ENCODE measurements at places on chromosomes 2 and 18.

GRCh38 chr2:148021059-148021861 is at the start of gene MBD5:
Gene MBD5 (plus strand): TSS chr2:148021091.
- DNase-seq: no peak

DNA sequence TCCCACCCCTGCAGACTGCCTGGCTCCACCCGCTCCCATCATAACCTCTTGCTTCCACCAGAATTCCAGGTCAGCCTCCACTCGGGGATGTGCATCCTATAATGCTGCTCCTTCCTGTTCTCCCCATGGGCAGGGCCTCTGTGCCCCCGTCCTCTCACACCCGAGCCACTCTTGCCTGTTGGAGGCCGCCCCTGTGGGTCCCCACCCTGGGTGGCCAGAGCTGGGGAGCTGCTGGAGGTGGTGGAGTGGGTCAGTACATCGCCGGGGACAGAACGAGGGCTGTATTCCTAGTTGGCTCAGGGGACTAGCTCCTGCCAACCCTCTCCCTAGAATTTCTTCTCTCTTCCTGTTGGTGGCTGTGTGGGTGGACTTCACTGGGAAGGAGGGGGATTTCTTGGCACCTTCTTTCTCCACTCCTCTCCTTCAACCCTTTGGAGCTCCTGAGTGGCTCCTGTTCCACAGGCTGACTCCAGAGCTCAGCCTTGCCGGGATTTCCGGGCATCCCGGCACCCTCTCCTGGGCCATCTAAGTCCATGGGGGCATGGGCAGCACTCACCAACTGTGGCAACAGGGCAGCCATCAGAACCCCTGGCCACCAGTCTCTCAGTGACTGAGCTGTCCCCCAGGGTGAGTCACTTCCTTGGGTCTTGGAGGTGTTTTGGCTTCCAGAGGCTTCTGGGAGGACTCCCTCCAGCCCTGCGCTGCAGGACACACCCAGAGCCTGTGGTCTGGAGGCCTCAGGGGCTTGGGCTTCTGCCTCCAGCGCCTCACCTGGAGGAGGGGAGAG is 88.2 kb upstream of the MCFD2 start:
- DNase-seq: no peak

- no peak for DNase-seq
Observed at GRCh38 chr2:111100765-111101162, 19.9 kb upstream of the BCL2L11 start.

GRCh38 chr2:11810237-11810977 is 64.0 kb downstream of the LPIN1 start:
- DNase-seq: no peak

DNA sequence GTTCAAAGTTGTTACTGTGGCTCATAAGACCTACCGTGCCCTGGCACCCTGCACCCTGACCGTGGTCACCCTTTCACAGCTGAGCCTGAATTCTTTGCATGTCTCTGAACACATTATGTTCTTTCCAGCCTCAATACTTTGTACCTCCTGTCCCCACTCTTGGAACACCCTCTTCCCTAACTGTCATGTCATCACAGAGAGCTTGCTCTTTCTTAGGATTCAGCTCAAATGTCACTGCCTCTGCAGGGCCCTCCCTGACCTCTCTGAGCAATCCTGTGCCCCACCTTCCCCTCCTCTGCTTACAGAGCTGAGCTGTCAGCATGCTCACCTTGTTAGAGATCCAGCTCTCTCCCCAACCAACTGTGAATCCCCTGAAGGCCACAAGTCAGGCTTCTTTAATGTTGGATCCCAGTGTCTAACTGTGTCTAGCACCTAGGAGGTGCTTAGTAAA is 15.0 kb downstream of the PRKAG3 start:
- no peak for DNase-seq

DNA sequence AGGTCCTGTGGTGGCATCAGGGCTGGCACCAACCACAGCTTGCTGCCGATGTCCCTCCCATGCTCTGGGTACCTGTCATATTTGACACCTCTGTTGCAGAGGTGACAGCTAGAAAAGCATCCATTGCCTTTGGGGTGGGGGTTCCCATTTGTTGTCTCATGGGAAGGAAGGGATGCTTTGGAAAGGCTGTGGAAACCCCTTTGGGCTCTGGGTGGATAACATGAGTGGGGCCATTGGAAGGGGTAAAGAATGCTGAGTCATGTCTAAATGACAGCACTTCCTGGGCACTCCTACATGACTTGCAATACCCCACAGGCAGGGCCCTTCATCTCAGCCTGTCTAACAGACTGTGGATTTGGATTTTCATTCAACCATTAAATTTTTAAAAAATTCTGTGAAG is 27.8 kb downstream of the CTIF start:
- no peak for DNase-seq

GRCh38 chr2:239587841-239588240 is 187.0 kb upstream of the HDAC4 start:
- no peak for DNase-seq

DNA sequence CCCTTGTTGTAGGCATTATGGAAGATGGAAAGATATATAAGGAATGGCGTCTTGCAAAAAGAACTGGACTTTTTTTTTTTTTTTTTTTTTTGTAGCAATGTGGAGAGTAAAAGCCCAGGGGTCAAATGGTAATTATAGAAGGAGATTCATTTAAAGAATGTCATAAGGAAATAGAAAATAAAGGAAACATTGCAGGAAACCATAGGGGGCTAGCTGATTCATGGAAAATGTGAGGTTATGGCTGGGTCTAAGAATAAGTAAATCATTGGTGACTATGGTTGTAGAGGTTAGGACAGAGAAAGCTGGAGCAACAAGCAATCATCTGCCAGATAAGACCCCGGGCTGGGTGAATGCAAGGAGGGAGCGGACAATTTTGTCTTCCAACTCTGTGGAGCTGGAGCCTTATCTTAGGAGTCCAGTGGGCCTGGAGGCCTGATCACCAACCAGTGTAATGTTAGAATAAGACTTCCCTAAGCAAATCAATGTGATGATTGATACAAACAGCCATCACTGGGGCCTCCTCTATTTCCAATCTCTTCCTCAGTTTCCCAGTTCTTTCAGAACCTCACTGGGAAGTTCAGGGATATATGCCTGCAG is 201.2 kb upstream of the TNP1 start:
- DNase-seq: no peak

- DNase-seq: no peak
Observed at GRCh38 chr2:160397530-160397865, 96.1 kb downstream of the RBMS1 start.

DNA sequence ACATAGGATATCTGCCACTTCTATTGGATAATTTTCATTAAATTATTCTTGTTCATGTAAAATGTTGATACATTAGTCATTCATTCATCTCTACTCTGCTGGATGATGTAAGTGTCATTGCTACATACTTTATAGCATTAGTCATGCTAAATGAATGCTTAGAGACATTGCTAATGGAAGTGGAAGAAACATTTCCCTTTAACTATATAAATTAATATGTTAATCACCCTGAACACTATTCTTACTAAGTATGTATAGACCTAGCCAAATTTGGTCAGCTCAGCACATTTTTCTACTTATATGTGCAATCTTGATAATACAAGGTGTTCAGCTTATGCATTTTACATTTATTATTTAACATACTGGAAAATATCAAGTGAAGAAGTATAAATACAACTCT is 160.2 kb downstream of the DPP4 start:
- DNase-seq: no peak

DNA sequence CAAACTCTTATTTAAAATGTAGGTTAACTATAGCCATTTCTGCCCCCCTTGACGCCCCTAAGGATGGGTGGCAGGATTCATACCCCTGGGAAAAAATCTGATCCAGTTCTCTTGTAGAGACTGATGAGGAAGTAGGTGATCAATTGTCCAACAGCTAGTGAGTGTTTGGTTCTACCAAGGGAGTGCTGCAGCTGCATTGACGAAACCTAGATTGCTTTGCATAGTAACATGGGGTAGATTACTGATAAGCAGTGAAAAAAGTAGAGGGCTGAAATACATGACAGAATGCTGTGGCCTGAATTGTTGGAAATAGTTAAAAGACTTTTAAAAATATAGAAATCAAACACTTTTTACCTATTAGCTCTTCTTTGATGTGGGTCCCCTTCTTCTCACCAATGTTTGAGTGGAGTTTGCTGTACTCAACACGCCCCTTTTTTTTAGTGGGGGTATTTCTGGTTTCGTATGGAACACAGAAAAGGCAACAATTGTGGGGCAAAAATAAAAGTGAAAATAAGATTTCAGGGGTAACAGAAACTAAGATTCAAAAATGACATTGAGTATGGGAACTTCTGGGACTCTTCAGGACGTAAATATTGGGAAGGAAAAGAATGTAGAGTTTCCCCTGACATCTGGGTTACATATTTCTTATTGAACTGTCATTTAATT is 66.2 kb downstream of the MAIP1 start:
- DNase-seq: no peak

GRCh38 chr2:24507549-24507948 is 16.5 kb downstream of the NCOA1 start:
- no peak for DNase-seq

DNA sequence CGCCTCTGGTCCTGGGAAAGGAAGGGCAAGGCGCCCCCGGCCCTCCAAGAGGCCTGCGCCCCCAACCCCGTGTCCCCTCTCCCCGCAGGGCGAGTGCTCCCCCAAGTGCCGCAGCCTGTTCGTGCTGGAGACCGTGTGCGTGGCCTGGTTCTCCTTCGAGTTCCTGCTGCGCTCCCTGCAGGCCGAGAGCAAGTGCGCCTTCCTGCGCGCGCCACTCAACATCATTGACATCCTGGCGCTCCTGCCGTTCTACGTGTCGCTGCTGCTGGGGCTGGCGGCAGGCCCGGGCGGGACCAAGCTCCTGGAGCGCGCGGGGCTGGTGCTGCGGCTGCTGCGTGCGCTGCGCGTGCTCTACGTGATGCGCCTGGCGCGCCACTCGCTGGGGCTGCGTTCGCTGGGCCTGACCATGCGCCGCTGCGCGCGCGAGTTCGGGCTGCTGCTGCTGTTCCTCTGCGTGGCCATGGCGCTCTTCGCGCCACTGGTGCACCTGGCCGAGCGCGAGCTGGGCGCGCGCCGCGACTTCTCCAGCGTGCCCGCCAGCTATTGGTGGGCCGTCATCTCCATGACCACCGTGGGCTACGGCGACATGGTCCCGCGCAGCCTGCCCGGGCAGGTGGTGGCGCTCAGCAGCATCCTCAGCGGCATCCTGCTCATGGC is 52.4 kb downstream of the SLC66A2 start:
- no peak for DNase-seq

DNA sequence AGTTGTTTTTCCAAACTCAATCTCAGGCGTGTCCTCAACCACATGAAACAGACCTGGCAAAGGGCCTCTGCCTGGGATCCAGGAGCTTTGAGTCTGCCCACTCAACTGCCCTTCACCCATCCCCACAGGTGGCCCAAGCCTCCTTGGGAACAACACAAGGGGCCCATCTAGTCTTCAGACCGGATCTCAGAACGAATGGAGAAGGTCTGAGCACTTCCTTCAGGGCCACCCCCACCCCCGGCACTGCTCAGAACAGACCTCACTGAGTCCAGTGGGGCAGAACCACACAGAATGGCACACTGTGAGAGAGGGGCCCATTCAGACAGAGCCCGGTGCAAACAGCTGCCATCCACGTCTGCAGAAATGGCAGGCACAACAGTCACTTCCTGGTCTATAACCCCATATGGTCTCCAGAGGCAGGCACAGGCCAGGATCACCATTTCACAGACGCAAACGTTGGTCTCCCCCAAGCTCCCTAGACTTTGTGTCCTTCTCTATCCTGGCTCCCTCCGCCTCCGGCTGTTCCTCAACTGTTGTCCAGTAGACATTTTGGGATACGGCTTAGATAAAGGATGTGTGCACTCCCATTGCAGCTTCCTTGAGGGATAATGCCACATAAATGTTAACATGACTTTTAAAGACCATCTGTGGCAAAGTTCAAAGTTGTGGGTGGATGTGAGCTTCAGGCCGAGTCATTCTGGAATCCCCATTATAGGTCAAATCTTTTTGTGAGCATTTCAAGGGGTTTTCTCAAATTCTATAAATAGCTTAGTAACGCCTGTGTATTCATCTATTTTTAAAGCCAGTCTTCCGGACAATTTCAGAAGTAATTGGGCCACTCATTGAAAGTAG is 149.7 kb downstream of the SMAD7 start:
- DNase-seq: peak; percentile 7

- DNase-seq: no peak
Observed at GRCh38 chr18:40415821-40416220, 1539.2 kb upstream of the PIK3C3 start.

GRCh38 chr18:8754995-8755960 is 49.9 kb downstream of the MTCL1 start:
- DNase-seq: no peak

DNA sequence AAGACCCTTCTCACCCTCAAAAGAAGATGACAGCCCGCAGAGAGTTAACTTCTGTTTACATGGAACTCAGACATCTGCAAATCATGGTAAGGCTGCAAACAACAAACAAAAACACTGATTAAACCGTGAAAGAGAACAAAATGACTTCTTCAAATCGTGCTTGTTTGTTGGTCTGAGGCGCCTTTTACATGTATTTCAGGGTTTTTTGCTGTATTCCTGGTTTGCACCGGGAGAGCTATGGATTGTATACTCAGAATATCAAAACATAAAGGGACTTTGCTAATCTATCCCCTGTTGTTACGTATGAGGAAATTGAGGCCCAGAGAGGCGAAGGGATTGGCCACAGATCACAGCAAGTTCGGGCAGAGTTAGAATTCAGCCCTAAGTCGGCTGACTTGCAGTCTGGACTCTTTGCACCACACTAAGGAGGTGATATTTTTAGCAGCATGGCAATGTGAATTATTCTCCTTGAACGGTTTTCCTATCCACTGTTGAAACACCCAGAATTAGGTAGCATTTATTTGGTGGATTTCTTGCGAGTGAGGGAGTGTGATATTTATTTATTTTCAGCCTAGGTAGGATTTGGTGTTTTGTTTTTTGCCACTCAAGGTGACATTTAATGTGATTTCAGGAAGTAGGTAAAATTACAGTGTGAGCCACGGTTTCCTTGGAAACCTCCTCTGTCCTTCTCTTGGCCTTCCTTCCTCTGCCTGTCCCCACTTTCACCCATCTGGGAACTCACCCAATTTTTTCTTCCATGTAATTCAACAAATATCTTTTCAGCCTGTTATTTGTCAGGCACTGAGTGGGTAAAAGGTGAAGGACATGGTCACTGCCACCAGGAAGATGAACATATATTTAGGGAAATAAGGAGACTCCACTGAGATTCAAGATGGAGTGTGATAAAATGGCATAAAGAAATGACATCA is 980 bp upstream of the PDE6D start:
- DNase-seq: peak; percentile 29

- DNase-seq: no peak
Observed at GRCh38 chr18:79680100-79680879, 687 bp downstream of the CTDP1 start.
